Umbilical cord (tissue), 2 donors: ENCODE measurements at places on chromosomes 7 and 10. TPM values are rescaled to one million over a fixed set of nuclear protein-coding genes. Genes with fewer than 3 reads are reported as not detected.

AMZ1 gene
- 2.4 TPM for total RNA-seq

EVX1 gene
- total RNA-seq, result 1.7 TPM

GALNT17 gene
- 3.9 TPM for total RNA-seq

TMEM130 gene
- total RNA-seq, result 0.48 TPM

FAM25A gene
- total RNA-seq, result not detected

OR6V1 gene
- 1.7 TPM for total RNA-seq

NUP42 gene
- total RNA-seq, result 40.7 TPM

ODAD2 gene
- total RNA-seq, result 6.5 TPM

LRRN3 gene
- 4.3 TPM for total RNA-seq

MMD2 gene
- 0.24 TPM for total RNA-seq

ARHGAP22 gene
- 10.4 TPM for total RNA-seq

ZNF488 gene
- total RNA-seq, result 0.96 TPM

CHST15 gene
- total RNA-seq, result 12.5 TPM

CNTNAP2 gene
- 81.1 TPM for total RNA-seq

SLC29A3 gene
- 1.2 TPM for total RNA-seq

HOXA9 gene
- 18.8 TPM for total RNA-seq

GPR37 gene
- total RNA-seq, result 1.2 TPM

KIAA1549 gene
- 3.4 TPM for total RNA-seq

ZNF727 gene
- total RNA-seq, result 3.1 TPM

PILRB gene
- 21.9 TPM for total RNA-seq

SLC18A2 gene
- 4.1 TPM for total RNA-seq

NEUROG3 gene
- 0.48 TPM for total RNA-seq

KLF6 gene
- total RNA-seq, result 171 TPM

ITPRID1 gene
- total RNA-seq, result 25.0 TPM

NPSR1 gene
- not detected for total RNA-seq

MINDY4 gene
- 28.4 TPM for total RNA-seq

BBS9 gene
- 76.1 TPM for total RNA-seq
